CD8-positive, alpha-beta T cell (primary cell): ENCODE measurements at places on chromosomes 11 and 22.
A peak's percentile ranks its signal among the peaks of the same experiment; 100 is the strongest.

- DNase-seq = no peak
Observed at GRCh38 chr11:12750181-12750580, 76.0 kb downstream of the TEAD1 start.

DNA sequence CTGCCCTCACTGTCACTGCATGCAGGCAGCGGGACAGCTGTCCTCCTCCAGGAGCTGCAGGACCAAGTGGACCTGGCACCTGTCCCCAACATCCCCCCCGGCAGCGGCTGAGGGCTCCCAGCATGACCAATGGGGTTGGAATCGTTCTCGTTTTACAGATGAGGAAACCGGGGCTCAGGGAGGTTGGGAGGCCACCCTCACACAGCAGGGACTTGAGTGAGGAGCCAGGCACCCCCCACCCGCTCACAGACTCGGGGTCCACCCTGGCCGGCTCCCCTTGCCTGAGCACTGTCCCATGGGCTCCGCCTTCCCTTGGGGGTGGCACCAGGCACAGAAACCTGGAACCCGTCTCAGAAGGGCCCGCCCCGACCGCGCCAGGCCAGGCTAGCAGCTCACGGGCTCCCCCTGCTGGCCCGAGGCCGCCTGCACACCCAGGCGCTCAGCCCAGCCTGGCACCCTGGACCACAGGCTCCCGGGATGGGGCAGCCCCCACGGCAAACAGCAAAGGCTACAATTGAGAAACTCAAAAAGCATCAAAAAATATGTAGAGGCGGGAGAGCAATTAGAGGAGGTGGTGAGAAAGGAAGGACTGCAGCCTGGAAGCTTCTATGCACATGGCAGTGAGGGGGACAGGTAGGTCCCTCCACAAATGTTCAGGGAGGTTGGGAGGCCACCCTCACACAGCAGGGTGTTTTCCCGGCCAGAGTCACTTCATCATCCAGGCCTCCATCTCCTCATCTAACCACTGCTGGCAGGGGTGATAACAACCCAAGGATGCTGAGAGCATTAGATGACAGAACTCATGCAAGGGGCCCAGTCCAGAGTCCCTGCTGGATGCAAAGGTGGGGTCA lies 12.8 kb downstream of the MACROD1 start:
- peak; percentile 56 for DNase-seq

GRCh38 chr22:30859714-30860095 lies 108.9 kb downstream of the MORC2 start:
- no peak for DNase-seq

GRCh38 chr11:110295531-110296225 lies 736 bp downstream of the RDX start:
- peak; percentile 73 for DNase-seq

DNA sequence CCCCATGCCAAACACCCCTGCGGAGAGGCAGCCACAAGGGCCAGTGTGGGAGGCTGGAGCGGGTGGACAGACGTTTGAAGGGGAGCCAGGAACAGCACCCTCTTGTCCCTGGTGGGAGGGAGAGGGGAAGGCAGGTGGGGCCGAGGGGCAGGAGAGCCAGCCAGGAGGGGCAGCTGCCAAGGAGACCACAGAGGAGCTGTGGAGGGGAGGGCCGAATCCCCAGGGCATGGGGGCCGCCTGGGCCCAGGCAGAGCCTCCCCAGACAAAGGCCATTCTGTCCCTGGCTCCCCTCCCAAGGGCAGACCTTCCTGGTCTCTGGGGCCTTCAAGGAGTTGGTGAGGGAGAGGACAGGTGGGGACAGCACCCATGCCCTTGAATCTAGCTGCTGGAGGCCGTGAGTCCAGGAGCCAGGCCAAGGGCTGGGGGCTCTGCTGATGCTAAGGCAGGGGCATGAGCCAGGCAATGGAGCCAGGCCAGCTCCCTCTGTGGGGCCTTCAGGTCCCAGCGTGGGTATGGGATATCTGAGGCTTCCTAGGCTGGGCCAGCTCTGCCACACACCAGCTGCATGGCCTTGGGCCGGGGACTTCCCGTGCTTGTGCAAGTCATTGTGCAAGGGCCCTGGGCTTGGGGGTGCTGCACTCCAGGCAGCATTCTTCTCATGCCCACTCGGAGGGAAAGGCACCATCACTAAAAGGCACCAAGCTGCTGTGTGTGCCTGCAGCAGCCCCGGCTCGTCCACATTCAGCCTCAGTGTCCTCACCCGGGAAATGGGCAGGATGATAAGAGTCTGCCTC lies 11.4 kb downstream of the EMID1 start:
- no peak for DNase-seq

- peak; percentile 50 for DNase-seq
Observed at GRCh38 chr11:15006139-15006759, 34.1 kb upstream of the CALCA start.

DNA sequence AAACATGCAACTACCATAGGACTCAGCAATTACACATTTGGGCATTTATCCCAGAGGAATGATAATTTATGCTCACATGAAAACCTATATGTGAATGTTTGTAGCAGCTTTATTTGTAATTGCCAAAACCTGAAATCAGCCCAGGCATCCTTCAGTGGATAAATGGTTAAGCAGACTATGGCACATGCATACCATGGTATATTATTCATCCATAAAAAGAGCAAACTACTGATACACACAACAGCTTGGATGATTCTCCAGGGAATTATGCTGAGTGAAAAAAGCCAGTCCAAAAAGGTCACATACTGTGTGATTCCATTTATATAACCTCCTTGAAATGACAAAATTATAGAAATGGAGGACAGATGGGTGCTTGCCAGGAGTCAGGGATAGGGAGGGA lies 86.7 kb downstream of the ALX4 start:
- DNase-seq = no peak

- DNase-seq = no peak
Observed at GRCh38 chr22:24433828-24434470, 6.5 kb downstream of the ADORA2A start.

DNA sequence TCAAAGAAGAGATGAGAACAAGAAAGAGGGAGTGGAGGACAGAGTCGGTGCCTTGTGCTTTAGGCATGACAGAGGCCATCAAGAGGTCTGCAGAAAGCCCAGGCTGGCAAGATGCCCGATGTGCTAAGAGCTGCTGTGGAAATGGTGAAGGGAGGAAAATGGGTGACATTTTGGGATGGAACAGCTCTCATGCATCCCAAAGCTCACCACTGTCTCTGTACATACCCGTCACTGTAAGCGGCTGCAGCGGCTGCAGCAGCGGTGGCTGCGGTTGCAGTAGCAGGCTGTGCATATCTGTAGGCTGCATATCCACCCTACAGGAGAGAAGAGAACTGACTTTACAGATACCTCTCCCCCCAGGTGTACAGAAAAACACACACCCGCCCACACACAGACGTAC lies 28.6 kb downstream of the APOL5 start:
- DNase-seq = no peak

- DNase-seq = peak; percentile 27
Observed at GRCh38 chr22:46054091-46055073, 77.4 kb upstream of the WNT7B start.

GRCh38 chr11:126991596-126991995 lies 9.0 kb downstream of the KIRREL3 start:
- no peak for DNase-seq

DNA sequence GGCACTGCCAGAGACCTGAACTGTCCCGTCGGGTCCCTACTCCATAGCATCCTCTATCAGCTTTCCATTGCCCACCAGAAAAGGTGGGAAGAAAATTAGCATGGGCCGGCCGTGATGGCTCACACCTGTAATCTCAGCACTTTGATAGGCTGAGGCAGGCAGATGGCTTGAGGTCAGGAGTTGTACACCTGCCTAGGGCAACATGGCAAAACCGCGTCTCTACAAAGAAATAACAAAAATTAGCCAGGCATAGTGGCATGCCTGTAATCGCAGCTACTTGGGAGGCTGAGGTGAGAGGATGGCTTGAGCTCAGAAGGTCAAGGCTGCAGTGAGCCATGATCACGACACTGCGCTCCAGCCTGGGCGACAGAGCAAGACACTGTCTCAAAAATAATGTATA lies 3.5 kb downstream of the SLC25A18 start:
- DNase-seq = no peak

DNA sequence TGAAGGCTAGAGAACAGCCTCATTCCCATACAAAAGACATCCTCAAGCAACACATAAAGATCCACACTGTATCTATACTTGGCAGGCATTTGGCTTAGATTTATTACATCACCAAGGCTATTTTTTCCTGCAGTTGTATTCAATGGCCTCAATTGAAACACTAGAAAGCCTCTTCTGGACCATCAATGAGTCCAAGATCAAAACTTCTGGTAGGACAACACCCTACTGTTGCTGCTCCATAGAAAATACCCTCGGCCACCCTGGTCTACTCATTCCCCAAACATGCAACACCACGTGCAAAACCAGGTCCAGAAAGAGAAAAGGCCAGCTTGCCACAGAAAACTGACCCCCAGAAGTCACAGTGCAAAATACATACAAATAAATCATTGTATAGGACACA lies 56.9 kb upstream of the CADM1 start:
- no peak for DNase-seq

DNA sequence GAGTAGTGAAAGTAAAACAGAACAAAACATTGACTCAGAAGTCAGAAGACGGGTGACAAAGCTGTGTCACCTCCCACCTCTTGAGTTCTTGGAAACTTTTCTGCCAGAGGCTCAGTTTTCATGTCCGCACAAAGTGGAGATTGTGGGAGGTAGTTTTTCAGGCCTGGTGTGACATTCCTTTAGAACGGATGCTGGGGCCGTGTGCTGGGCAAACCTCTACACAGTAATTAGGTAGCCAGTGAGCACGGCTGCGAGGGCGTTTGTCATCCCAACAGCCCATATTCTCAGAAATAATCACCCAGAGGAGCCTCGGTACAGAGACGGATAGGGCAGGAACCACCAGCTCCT lies 1054.4 kb downstream of the TBC1D22A start:
- DNase-seq = no peak

GRCh38 chr11:130999992-131000770 lies 83.9 kb upstream of the SNX19 start:
- DNase-seq = no peak

GRCh38 chr11:6458352-6459098 lies 15.2 kb downstream of the TRIM3 start:
- no peak for DNase-seq

GRCh38 chr22:34973016-34973415 lies 92.9 kb upstream of the ISX start:
- no peak for DNase-seq

- no peak for DNase-seq
Observed at GRCh38 chr22:41341990-41342389, 39.8 kb upstream of the TEF start.

- DNase-seq = no peak
Observed at GRCh38 chr11:68338051-68338780, 25.8 kb downstream of the LRP5 start.

- no peak for DNase-seq
Observed at GRCh38 chr22:32562916-32563315, 88.3 kb downstream of the FBXO7 start.

- no peak for DNase-seq
Observed at GRCh38 chr11:6586434-6587359, 16.7 kb downstream of the RRP8 start.

DNA sequence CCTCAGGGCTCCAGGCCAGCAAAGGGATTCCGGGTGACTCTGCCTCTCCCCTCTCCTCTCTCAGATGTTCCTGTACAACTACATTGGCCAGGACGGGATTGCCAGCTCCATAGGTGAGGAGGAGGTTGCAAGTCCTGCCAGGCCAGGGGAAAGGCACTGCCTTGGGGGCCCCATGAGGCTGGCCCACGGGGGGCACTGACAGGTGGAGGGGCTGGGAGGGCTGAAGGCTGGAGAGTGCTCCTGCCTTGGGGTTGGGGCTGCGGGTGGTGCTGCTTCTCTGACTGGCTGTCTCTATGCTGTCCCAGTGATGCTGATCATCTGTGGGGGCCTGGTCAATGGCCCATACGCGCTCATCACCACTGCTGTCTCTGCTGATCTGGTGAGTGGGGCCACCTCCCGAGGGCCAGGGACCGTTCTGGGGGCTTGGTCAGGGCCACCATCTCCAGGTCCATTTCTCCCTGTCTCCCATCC lies 21.7 kb downstream of the SLC37A2 start:
- DNase-seq = no peak

- no peak for DNase-seq
Observed at GRCh38 chr11:1422481-1422880, 32.7 kb downstream of the BRSK2 start.

- DNase-seq = no peak
Observed at GRCh38 chr11:44637487-44637886, 72.0 kb downstream of the CD82 start.

DNA sequence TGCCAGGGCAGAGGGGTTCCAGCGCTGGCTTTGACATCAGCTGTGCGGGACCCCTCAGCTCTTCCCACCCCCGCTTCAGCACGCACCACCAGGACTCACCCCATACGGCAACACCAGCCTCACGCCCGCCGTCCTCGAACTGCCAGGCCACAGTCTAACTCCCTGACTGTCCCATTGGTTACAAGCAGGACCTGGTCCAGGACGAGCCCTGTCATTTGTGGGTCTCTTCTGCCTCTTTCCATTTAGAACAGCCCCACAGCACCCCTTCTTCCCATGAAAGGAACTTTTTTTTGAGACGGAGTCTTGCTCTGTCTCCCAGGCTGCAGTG lies 81.7 kb downstream of the PHF21B start:
- no peak for DNase-seq

DNA sequence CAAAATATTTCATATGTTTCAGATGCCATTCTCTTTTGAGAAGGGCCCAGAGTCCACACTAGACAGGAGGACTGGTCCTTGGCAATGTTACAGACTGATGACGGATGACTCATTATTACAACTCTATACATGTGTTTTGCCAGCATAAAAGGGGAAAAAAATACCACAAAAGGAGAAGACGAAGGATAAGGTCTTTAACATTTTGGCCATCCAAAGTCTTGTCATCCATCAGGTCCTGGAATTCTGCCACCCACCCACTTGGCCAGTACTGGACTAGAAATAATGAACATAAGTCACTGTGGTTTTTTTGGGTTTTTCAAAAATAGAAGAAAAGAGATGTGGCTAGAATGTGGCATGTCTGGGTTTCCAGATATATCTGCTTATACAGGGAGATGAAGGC lies 57.7 kb upstream of the BDNF start:
- no peak for DNase-seq

GRCh38 chr11:3982431-3982830 lies 112.2 kb upstream of the RRM1 start:
- no peak for DNase-seq

GRCh38 chr22:36129486-36130388 lies 30.8 kb downstream of the APOL3 start:
- no peak for DNase-seq

- DNase-seq = no peak
Observed at GRCh38 chr11:32152216-32152615, 61.3 kb downstream of the RCN1 start.
